ENCODE measurements at places on chromosomes 1 and 21.

DNA sequence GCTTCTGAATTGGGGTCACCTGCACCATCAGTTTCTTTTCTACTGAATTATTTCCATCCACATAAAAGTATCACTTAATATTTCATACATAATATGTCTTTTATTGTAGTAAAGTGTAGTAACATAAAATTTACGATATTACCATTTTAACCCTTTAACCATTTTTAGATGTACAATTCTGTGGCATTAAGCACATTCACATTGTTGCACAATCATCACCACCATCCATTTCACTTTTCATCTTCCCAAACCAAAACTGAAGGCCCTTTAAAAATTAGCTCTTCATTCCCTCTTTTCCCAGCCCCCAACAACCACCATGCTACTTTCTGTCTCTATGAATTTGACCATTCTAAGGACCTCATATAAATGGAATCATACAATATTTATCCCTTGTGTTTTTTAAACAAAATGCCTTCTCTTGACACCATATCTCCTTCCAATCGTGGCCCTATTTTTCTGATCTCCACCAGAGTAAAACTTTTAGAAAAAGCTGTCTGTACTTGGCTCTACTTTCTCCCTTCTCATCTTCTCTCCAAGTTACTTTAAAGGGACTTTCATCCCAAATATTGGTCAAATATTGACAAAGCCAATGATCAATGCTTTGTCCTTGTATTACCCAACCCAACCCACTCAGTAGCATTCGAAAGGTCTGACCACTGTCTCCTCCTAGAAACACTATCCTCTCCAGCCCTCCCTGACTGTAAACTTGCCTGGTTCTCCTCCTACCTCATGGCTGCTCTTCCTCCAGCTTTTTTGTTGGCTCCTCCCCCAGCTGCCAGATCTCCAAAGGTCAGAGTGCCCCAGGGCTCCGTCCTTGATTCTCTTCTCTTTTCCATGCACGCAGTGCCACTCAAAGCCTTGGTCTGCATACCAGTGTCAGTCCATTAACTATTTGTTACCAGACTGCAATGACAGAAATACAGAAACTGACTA lies 44.7 kb downstream of the SLC30A10 start:
- DNase-seq, result no peak

DNA sequence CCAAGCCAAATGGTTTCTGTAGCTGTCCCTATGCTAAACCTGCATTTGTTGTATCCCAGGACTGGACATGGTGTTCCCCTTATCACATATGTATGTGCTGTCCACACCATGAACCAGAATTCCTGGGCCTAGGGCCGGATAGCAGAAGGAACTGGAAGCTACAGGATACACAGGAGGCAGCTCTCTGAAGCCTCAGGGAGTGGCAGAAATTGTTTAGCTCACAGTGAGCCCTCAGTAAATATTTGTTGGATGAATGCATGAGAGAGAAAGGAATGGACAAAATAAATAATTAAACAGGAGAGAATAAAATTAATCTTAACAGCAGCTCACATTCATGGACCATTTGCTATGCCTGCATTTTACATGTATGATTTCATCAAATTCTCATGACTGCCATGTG lies 2.1 kb downstream of the NIPAL3 start:
- DNase-seq, result no peak

DNA sequence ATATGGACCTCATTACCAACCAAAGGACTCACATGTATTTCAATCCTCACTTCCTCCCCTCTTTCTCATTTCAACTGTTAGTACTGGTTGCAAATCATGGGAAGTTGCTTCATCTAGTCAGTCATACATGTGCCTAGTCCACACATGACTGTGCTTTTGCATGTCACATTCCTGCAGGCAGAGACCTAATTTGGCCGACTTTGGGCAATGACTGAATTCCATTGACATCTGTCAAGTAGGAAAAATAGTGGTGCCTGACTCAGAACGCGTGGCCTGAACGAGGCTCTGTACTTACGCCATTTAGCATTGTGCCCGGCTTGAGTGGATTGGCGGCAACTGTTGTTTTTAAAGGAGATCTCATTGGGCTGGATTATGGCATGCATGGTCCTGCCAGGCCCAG lies 18.0 kb downstream of the PTPRU start:
- DNase-seq, result no peak

- DNase-seq, result no peak
These were observed 918 bp downstream of the IFNLR1 start for GRCh38 chr1:24186031-24186710.

- no peak for DNase-seq
These were observed 59.0 kb upstream of the LBR start for GRCh38 chr1:225486856-225487255.

DNA sequence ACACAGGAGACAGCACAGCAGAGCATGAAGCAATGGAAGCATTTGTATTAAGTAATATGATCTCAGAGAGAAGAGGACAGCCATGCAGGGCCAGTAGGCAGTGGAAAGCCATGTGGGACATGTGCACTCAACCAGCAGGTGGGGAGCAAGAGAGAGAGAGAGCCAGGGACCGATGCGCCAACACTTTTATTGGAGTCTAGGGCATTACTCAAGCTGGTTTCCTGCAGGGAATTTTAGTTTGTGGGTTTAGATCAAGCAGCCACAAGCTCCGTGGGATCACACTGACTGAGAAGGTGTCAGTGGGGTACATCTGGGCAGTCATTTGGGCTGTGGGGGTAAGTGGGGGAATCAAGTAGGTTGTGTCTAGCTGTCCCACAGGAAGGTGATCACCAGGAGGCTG lies 137.1 kb downstream of the PCBP3 start:
- no peak for DNase-seq

DNA sequence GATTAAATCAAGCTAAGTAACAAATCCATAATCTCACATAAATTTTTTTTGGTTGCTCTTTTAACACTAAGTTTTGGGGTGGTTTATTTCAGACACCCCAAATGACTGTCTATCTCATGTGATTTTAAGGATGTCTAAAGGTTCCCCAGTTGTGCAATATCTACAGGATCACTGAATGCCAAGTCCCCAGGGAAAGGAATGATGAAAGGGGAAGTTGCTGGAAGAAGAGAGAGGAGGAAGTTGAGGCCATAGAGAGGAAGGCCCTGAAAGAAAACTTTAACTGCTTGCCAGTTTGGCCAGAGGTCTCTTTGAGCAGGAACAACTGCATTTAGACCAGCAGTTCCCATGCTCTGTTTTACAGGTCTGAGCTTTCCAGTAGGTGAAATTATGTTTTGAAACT lies 27.5 kb upstream of the SLC19A2 start:
- DNase-seq, result no peak

DNA sequence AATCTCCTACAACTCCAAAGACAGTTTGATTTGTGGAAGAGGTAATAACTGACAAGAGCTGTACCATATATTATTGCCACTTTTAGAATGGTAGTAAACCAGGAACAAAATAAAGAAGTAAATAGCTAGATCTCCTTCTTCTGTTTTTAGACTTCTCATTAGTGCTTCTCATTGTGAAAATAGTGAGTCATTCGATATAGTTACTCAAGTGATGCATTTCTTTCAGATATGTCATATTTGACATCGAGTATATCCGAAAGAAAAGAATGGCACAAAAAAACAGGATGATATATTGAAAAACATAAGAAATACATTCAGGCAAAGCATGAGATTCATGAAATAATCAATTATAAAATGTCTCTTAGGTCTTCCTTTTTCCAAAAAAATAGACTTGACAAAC lies 1346.1 kb downstream of the BRINP3 start:
- no peak for DNase-seq

DNA sequence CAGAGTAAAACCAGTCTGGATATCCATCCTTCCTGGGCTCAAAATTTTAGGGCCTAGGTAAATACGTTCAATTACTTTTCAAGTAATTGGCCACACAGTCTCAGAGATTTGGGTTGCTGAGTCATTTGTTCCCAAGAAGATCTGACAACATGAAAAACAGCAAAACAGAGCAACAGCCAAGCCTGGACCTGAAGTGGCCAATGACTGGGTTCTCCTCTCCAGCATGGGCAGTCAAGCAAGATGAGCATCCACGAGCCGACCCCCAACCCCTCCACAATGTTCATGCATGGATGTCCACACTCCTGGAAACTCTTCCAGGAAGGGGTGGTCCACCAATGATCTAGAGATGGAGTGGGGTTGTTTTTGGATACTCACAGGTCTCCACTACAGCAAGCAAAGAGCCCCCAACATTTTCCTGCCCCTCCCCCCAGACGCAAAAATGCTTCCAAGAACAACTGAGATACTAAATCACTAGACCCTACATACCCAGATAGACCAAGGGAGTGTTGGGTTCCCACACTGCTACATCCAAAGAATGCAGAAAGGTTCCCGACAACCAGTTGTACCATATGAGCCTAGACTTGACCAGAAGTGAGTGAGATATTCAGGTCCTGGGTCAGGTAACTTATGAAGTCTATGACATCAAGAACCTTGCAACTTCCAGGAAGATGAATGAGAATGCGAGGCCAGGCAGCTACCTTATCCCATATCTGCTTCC lies 73.0 kb downstream of the CD46 start:
- no peak for DNase-seq

DNA sequence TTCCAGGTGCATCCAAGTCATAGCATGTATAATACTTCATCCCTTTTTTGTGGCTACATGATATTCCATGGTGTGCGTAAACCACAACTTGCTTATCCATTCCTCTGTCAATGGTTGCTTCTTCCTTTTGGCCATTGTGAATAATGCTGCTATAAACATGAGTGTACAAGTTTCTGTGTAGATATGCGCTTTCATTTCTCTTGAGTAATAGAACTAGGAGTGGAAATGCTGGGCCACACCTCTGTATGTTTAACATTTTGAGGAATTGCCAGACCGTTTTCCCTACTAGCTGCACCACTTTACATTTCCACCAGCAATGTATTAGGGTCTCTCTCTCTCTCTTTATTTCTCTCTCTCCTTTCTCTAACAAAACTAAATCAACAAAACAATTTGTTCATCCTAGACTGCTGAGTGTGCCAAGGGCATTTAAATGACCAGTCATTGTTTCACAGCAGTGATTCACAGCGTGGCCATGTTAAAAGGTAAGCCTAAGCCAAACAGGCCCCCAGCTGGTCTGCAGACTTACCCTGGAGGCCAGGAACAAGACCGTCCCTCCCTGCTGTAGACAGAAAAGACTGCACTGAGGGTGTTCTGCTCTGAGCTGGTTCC lies 53.2 kb upstream of the LYST start:
- no peak for DNase-seq

DNA sequence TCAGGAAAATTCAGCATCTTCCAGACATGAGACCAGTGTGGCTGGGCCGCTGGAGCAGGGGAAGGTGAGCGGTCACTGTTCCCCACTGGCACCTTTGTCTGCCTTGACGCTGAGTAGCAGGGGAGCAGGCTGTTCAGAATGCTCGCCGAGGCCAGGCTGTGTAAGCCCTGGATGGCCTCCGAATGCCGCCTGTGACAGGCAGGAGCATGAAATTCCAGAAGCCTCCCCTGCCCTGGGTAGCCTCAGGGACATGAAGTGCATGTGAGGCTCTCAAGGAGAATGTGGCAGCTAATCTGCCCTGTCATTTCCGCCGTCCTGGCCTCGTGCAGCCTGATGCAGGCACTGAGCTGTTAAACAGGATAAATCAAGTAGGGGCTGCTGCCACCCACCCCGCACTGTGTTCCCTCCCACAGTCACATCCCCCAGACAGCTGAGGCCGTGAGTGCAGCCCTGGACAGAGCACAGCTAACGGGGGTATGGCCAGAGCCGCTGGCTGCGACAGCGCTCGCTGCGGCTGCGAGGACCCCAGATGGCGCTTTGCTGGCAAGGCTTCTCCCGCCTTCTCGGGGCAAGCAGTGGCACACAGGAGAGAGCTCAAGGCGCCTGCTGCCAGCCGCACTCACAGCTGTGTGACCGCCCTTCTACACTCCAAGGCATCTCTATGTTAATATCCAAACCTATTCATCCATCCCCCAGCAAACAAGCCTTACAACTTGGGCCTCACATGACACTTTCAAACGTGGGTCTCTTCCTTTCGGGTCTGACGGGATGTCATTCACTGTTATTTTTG lies 105.0 kb upstream of the COL6A1 start:
- DNase-seq, result no peak

- no peak for DNase-seq
These were observed 177.0 kb downstream of the HS2ST1 start for GRCh38 chr1:87091425-87091824.

- DNase-seq, result no peak
These were observed 333.1 kb upstream of the CHRM3 start for GRCh38 chr1:239053279-239053678.
